Posterior vena cava (tissue), 2 donors: ENCODE measurements at places on chromosomes 5 and 9.
A peak's percentile ranks its signal among the peaks of the same experiment; 100 is the strongest.

GRCh38 chr9:131986576-131986975, 93.1 kb downstream of the MED27 start:
- DNase-seq, result no peak

DNA sequence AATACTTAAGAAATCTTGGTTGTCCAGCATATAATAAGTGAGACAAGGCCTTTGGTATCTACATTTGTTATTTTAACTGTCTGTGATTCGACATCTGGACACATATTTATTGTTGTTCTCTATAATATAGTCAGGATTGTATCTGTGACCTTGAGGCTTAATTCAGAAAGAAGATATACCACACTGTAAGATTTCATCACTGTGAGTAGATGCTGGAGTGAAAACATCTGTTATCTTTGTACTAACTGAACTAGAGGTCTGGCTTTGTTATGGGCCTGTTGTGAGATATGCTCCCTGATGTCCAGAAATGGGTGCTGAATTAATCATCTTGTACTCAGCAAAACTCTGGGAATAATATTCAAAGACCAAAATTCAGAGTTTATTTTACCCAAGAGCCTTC, 148.5 kb downstream of the ISOC1 start:
- no peak for DNase-seq

DNA sequence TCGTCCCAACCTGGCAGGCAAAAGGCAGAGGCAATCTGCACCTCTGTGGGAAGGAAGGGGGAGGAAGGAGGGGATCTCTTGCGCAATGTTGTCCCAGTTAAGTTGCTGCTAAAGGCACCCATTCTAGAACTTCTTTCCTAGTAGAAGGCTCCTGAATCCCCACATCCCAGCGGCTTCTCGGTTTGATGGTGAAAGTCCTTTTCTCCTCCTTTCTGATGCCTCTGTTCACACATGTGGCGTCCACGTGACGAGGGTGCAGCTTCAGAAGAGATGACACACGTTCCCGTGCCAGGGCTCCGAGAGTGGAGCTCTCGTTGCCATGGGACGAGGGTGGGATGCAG, 96.9 kb upstream of the FCN2 start:
- no peak for DNase-seq

DNA sequence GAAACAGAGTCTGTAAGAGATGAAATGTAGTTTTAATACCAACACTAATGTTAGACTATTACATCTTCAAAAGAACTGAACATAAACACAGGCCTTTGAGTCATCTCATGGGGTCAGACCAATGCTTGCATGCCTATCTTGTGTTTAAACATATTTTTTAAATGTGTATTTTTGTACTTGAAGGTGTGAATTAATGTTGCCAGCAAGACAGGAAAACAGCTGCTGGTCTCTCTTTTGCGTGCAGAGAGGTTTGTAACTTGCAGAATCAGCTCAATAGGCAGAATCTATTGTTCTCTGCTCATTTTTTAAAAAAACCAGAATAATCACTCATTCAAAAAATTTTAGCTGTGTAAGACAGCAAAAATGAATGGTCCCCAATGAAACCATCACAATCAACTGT, 180.2 kb downstream of the ALDH1A1 start:
- no peak for DNase-seq

DNA sequence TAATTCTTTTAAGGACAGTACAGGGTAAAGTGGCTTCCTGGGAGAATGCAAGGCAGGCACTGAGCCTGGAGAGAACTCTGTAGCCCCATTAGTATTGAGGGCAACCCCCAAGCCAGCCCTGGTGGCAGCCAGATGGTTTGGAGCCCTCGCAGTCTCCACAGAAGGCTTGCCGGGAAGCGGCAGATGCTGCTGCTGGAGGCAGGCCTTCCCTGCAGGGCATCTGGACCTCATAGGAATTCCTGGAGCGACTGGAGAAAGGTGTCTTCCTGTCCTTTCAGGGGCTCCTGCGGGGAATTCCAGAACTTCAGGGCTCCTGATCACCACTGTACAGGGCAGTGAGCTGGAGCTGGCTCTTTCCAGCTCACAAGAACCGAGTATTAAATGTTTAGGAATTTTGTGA, 167.5 kb downstream of the INSYN2B start:
- no peak for DNase-seq

- no peak for DNase-seq
These were observed 357.4 kb downstream of the PRDM9 start for GRCh38 chr5:23864786-23865185.

GRCh38 chr5:15387931-15388524, 112.0 kb upstream of the FBXL7 start:
- no peak for DNase-seq

GRCh38 chr9:132769906-132770769, 99.9 kb downstream of the GTF3C4 start:
- DNase-seq, result peak; percentile 93

- no peak for DNase-seq
These were observed 677.8 kb downstream of the TAF11L14 start for GRCh38 chr5:18312016-18312415.

GRCh38 chr5:121378046-121378445, 473.6 kb upstream of the FTMT start:
- no peak for DNase-seq

DNA sequence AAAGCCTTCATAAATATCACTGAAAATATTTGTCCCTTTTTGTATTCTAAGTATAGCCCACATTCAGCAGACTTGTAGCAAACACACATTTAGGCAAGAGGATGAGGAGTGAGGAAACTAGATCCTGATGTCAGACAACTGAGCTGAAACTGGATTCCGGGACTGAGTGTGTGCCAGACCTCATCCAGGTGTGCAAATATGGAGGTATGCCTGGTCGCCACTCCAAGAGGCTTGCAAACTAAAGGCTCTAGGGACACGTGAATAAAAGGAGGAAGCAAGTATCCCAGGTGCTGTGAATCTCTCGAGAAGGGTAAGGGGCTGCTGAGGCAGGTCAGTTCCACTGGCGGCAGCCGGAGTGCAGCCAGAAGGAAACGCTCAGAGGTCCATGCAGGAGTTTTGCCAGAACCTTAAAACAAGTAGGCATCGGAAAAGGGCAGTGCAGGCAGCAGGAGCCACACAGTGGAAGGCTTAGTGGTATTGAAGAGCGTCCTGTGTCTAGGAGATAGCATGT, 77.4 kb upstream of the ALDH1B1 start:
- DNase-seq, result no peak

DNA sequence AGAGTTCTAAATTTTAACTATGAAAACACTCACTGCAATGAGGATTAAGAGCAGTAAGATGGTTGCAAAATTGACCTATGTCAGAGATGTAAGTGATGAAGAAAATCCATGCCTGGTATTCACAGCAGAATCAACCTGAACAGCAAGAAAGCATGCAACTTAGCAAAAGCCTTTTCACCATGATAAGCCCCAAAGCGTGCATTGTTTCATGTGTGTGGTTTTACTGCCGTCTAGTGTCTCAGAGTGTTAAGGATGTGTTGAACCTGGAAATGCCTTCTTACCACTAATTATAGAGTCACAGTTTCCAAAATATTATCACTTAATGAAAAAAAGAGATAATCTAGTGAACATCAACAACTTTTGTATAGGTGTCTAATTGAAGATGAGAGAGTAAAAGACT, 415.2 kb upstream of the TRPC7 start:
- no peak for DNase-seq

DNA sequence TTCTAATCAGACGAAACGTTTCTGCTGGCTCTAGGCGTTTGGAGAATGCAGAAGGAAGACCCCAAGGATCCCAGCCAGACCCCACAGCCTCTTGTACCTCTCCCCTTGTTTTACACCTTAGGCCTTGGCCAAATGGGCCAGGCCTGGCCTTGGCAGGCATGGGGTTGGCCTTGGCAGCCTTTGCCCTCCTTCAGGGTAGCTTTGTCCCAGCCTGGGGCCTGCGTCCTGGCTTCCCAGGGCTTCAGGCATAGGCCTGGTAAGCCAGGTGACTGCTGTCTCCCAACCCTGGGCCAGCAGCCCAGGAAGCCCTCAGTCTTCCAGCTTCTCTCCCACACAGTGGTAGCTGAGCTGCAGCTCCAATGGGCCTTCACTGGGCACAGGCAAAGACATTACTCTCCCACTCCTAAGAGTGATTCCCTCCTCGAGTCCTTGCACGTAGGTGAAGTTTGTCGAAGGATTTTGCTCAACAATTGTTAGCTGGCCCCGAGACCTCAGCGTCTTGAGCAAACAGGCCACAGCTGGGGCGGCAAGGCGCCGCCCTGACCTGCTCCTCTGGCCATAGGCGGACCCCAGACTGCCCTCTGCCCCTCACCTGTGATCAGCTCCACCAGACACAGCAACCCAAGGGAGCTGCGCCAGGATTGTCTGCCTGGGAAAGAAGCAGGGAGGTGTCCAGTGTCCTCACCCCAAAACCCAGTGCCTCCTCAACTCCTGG, 1.1 kb upstream of the PITX1 start:
- no peak for DNase-seq

DNA sequence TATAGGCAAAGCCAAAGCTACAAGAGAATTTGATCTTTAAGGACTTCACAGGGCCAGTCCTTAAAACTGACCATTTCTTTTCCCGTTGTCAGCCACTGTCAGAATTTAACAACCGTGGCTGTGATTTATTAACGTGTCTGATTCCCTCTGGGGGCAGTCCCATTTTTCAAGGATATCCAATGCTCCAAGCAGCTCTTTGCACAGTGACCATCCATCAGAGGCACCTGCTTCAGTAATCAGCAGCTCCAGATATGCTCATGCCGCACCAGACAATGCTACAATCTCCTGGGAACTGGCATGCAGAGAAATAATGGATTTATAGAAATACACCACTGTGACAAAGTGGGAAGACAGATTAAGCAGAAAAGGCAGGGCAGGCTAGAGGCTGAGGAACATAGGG, 163.3 kb upstream of the PPP1R2B start:
- DNase-seq, result no peak

GRCh38 chr5:139652788-139653241, 4.7 kb downstream of the CXXC5 start:
- DNase-seq, result no peak

GRCh38 chr5:179905161-179905560, 2.5 kb downstream of the TBC1D9B start:
- DNase-seq, result no peak

DNA sequence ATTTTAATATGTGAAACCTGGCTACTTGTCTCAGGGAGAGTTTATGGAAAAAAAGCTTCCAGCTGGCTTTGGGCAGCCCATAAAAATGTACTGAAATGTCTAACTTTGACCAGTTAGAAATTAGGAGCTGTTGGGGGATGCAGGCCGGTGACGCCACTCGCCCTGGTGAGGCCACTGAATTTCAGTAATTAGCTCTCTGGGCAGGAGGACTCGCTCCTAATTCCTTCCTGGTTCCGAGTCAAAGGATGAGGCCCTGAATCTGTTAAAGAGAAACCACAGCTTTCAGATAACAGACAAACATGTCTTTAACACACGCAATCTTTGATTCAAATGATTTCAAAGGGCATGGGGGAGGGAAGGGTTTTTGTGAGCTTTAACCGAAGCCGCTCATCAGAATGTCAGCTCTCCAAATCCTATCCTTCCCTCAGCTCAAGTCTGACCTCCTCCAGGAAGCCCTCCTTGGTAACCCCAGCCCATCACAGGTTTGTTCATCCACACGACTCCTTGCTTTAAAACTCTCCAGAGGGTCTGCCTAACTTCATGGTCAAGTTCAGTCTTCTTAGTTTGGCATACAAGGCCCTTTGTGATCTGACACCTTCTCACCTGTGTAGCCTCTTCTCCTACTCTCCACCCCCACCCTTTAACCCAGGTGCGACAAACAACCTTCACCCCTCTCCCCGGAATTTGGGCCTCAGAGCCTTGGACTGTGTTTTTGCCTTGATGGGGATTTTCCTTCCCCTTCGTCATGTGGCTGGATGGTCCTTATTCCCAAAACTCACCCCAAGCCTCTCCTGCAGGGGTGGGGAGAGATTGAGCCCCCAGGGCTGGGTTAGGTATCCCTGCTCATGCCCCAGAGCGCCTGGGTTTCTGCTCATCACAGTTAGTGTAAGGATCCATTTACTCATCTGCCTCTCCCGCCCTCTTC, 13.6 kb upstream of the PHF19 start:
- DNase-seq, result peak; percentile 90

GRCh38 chr5:44729536-44729935, 79.2 kb upstream of the MRPS30 start:
- no peak for DNase-seq

GRCh38 chr5:74026310-74026709, 400.3 kb downstream of the ARHGEF28 start:
- DNase-seq, result no peak

DNA sequence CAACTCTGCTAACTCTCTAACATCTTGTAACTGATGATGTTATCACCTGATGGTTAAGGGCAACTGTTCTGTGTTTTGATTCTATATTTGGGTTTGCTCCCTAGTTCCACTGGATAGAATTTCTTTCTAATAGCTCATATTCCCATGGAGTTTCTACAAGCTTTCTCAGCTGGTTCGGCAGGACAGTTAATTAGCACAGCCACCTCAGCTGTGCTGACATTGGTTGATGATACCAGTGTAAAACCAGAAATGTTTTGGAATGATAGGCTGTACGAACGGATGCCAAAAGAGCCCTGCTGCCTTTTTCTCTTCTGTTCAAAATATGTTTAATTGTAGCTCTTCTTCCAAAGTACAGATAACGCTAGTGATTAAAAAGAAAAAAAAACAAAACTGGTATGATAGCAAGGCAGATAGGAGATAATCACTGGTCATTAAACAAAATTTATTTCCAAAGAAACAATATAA, 440.5 kb upstream of the ZNF608 start:
- no peak for DNase-seq

DNA sequence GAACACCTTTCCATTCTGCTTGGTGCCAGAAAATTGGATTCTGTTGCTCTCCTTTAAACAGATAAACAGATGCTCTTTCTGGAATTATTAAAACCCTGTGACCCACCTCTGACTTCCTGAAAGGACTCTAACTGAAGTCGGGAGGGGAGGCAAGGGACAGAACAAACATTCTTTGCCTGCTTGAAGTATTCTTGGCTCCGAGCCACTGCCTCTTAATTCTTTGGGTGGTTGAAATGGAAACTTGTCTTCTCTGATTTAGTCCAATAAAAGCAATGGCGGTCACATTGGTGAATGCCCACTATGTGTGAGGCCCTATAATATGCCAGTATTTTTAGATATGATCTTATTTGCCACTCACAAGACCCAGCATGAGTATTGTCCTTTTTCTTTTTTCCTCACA, 236.8 kb downstream of the SLIT3 start:
- DNase-seq, result no peak

GRCh38 chr9:132878695-132879456, at the start of gene SPACA9:
SPACA9 (plus strand) TSS chr9:132878898; CDS start chr9:132883948, 5,050 bp downstream.
- peak; percentile 93 for DNase-seq

DNA sequence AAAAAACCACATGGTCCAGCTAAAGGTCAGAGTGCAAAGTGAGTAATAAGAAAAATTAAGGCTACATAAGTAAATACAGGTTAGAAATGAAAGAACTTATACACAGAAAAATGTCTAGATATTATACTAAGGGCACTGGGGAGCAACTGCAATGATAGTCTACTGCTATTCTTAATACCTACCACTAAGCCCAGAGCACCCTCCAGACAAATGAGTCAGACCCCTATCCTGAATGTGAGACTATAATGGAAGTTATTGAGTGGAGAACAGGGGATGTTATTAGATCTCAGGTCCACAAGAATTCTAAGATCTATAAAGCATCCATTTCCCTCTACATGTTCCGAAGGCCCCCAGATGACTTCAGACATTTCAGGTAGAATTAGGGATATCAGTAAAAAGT, 438.3 kb downstream of the PRELID2 start:
- no peak for DNase-seq

GRCh38 chr9:137333016-137333671, 31.1 kb upstream of the NRARP start:
- DNase-seq, result peak; percentile 57

- DNase-seq, result no peak
These were observed 1785.9 kb upstream of the WWC1 start for GRCh38 chr5:166505544-166505943.
